ENCODE measurements at places on chromosomes 6 and 20. TPM values are rescaled to one million over a fixed set of nuclear protein-coding genes. Genes with fewer than 3 reads are reported as not detected.

The TTLL9 gene
- under 0.01 TPM for total RNA-seq

The FAM184A gene
- 0.26 TPM for total RNA-seq

The TPBG gene
- total RNA-seq = 120 TPM

The BMP2 gene
- total RNA-seq = 6.1 TPM

The CDH4 gene
- total RNA-seq = 12.1 TPM

The PLN gene
- not detected for total RNA-seq

The WFDC10B gene
- not detected for total RNA-seq

The CST4 gene
- total RNA-seq = not detected

The PANK2 gene
- 40.3 TPM for total RNA-seq

The BTN1A1 gene
- total RNA-seq = not detected

The HEY2 gene
- total RNA-seq = not detected

The WASF1 gene
- 5.4 TPM for total RNA-seq

The HLA-DOB gene
- 0.26 TPM for total RNA-seq

The MC3R gene
- total RNA-seq = not detected

The SLA2 gene
- not detected for total RNA-seq

The MAFB gene
- 1.3 TPM for total RNA-seq

The MYLK4 gene
- total RNA-seq = 0.13 TPM

The FOXS1 gene
- total RNA-seq = not detected

The PRDM13 gene
- not detected for total RNA-seq

The TOX2 gene
- not detected for total RNA-seq

The EIF6 gene
- total RNA-seq = 226 TPM

The UST gene
- total RNA-seq = 26.9 TPM

The SAMD5 gene
- 3.1 TPM for total RNA-seq

The LRRN4 gene
- not detected for total RNA-seq

The SSTR4 gene
- not detected for total RNA-seq

The ZC3H12D gene
- total RNA-seq = under 0.01 TPM

The SLC24A3 gene
- total RNA-seq = under 0.01 TPM

The VWA7 gene
- total RNA-seq = 0.26 TPM

The SLC17A1 gene
- not detected for total RNA-seq

The MMP24 gene
- not detected for total RNA-seq

The CAGE1 gene
- not detected for total RNA-seq

The CBLN4 gene
- total RNA-seq = not detected

The CNKSR3 gene
- total RNA-seq = 2.6 TPM

The FAXC gene
- 3.2 TPM for total RNA-seq

The TCEA2 gene
- total RNA-seq = 5.1 TPM

The PARD6B gene
- total RNA-seq = 8.2 TPM

The OVOL2 gene
- 27.6 TPM for total RNA-seq

The IFNGR1 gene
- total RNA-seq = 94.6 TPM

The PCSK2 gene
- not detected for total RNA-seq

The TSBP1 gene
- not detected for total RNA-seq

The ZBTB46 gene
- total RNA-seq = 2.0 TPM

The MLN gene
- total RNA-seq = not detected

The TRAPPC3L gene
- not detected for total RNA-seq

The GPSM3 gene
- 0.79 TPM for total RNA-seq

The OR2H1 gene
- not detected for total RNA-seq

The L3MBTL1 gene
- total RNA-seq = 5.6 TPM

The SLC17A9 gene
- total RNA-seq = 0.53 TPM

The TAAR1 gene
- not detected for total RNA-seq

Measured in bronchial epithelial cell (primary cell).